HAP-1 (cell line): ENCODE measurements at places on chromosomes 4 and X.
A peak's percentile ranks its signal among the peaks of the same experiment; 100 is the strongest.

DNA sequence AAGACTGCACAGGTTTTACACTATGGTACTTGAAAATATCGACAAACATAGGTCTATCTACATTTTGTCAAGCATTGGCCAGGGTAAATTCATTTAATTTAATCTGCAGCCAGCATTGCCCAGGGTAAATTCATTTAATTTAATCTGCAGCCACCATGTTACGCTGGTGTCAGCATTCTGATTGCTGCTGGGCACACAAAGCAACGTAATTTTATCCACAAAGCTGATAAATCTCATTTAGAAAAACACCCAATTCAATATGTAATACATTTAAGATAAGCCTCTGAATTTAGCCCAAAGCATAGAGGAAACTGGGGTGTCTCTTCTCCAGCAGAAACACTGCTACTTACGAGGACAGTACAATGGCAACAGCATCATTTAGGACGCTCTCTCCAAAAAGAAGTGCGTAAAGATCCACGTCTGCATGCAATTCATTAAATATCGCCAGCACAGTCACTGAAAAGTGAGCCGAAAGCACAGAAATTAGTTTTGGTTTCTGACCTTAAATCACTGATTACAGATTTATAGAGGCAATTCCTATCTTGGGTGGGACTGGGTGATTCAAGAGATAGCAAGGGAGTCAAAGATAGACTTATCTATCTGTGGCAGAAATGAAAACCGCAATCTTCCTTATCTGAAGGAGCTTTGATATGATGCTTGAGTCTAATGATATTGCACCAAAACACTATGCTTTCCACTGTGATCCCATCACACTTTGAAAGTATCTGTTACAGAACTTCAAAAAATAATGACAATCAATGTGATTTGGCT lies 88.8 kb downstream of the CHST7 start:
- no peak for DNase-seq

DNA sequence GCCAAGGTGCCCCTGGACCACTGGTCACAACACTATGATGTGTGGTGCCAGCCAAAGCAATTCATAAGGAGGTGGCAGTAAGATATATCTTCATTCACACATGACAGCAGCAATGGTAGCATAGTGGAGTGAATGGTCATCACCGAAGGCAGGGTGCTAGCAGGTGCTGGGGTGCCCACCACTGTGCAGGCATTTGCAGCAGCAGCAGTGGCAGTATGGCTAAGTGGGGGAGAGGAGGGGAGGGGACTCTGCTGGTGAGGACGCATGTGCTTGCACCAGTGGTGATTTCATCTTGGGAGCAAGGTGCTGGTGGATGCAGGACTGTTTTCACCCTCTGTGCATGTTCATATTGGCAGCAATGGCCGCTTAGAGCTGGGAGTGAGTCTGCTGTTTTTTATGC lies 419.1 kb upstream of the KLHL4 start:
- DNase-seq, result no peak

DNA sequence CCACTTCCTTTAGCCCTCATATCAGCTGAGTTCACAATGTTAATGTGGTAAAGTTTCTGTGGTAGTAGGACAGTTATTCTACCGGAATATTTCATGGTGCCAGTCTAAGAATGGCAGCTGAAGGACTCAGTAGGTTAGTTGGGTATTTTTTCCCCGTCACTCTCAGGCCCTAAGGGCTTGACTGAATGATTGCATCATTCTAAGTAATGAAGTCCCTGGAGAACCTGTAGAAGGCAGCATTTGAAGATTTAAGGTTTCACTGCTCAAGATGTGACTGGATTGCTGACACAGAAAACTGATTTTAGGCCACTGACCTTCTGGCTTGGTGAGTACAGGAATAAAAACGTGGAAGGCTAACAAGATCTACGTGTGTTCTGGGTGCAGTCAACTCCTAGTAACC lies 657.3 kb downstream of the PCDH19 start:
- DNase-seq, result no peak

DNA sequence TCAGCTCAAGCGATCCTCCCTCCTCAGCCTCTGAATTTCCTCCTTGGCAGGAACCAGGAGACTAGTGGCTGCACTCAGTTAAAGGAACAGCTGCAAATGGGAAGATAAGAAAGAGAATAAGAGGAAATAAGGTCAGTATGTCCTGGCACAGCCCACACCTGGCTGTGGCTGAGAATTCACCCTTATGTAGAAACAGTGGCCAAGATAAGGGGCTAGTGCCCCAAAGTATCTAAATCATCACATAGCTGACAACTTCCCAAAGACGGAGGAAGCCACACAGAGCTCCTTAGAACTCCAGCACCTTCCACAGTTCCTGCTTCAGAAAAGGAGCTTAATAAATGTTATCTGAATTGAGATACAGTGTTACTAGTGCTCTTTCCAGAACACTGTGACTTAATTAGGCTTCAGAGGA lies 2.3 kb upstream of the CHIC2 start:
- no peak for DNase-seq

GRCh38 chr4:183783991-183784553 lies 121.0 kb upstream of the STOX2 start:
- no peak for DNase-seq

DNA sequence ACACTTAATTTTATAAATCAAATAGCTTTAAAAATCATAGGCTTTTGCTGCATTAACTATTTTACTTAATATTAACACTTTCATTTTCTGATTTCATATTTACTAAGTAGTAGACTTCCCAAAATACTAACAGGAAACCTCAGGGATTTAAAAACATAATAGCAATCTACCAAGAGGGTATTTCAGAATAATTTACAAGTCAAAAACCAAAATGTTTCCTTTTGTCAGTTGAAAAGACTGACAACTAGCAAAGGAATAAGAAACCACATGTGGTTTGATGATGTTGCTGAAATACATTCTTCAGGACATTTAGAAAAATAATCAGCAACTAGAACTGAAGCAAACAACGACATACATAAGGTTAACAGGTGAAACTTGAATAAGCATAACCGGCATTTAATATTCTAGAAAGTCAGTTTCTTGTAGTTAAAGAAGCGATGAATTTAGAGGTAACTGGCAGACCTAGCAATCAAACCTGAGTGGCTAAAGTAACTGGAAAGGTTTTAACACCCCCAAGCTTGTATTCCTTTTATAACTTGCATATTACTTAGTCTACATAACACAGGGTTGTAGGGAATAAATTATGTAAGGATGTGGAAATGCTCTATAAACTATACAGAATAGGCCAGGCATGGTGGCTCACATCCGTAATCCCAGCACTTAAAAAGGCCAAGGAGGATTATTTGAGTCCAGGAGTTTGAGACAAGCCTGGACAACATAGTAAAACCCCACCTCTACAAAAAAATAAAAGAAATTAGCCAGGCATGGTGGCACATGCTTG lies 40.0 kb downstream of the DHX15 start:
- peak; percentile 69 for DNase-seq

DNA sequence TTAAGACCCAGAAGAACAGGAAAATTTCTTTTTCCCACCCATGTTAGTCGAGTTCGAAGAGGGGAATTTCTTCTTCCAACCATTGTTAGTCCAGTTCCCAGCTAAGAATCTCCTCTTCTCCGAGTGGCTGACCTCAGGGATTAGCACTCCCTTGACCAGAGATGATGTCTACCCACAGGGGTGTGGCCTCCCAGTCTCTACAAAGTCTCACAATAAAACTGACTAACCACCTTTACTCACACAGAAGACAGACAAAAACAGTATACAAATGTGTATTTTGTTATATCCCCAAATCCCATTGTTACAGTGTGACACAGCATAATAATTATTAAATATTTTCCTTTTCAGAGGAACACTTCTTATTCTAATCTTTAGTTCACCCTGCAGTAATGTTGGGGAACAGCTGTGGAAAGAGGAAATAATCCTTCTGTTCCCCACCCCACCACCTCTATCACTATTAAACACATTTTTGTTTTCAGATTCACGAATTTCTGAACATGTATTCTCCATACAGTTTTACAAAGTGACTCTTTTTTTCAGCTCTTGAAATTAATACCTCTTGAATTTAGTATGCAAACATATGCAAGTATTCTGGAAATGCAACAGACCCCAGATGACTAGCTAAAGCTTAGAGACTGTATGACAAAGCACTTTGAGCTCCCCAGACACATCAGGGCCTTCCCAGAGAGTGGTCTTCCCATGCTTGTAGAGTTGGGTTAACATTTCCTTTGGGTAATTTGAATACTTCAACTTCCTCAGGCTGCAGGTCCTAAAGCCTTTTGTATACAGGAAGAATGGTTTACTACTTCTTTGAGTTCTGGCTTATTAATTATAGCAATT lies 62.5 kb upstream of the NFKB1 start:
- DNase-seq, result peak; percentile 25

GRCh38 chrX:101813200-101813599 lies 118.6 kb downstream of the ZMAT1 start:
- DNase-seq, result no peak

- DNase-seq, result no peak
Measured at GRCh38 chr4:156437666-156438065, 484.0 kb upstream of the CTSO start.

- DNase-seq, result no peak
Measured at GRCh38 chr4:16875487-16875886, 23.0 kb downstream of the LDB2 start.

GRCh38 chr4:163548481-163549243 lies 54.2 kb downstream of the TMA16 start:
- peak; percentile 69 for DNase-seq
